Cardiac fibroblast (primary cell): ENCODE measurements at places on chromosomes 12 and 14.

- DNase-seq: no peak
Measured at GRCh38 chr14:45140661-45141187, 5.0 kb downstream of the FANCM start.

DNA sequence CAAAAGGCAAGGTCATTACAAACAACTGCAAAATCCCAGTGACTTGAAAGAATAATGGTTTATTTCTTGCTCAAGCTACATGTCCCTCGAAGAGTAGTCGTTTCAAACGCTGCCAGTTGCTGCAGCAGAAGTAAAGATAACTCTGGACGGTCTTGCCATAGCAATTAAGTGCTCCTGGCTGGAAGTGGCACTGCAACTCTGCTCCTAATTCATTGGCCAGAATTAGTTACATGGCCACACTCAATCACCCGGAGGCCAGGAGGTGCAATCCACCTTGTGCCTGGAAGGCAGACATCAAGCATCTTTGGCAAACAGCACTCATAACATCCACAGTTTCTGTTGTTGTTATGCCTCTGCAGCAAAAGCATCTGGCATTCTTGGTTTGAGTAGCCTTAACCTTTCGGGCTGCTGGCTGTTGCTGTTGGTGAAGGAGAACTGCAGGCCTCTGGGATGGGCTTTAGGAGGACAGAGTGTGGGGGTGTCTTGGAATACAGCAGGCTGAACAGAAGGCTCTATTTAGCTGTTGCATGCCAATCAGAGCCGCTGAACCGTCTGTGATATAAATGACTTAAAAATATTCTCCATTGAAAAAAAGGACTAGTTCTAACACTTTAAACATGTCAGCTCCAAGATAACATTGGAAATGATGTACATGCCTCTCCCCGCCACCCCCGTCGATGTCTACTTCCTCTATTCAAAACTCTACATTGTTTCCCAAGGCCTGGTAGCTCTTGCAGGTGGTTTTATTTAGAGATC, 123.5 kb upstream of the DYRK2 start:
- DNase-seq: no peak

- no peak for DNase-seq
Measured at GRCh38 chr14:92248696-92249095, 74.3 kb upstream of the SLC24A4 start.

DNA sequence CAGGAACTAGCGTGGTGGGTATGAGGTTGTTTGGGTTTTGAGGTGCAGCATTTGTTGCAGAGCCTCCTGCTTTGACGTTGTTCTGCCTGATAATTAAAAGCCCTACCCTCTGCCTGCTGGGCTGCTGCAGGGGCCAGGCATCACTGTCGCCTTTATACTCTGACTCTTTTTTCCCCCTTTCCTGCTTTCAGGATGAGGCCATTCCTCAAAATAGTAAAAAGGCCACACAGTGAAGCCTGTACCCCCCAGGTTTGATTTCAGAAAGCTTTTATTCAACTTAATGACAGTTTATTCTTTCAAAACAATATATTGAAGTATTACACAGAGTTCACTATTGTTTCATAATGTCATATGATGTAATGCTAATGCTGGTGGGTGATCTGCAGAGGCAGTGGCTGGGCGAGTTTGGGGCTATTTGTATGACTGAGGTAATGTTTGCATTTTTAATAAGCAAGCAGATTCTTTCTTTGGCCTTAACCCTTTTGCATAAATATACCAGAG, 9.1 kb downstream of the BORCS5 start:
- DNase-seq: no peak

DNA sequence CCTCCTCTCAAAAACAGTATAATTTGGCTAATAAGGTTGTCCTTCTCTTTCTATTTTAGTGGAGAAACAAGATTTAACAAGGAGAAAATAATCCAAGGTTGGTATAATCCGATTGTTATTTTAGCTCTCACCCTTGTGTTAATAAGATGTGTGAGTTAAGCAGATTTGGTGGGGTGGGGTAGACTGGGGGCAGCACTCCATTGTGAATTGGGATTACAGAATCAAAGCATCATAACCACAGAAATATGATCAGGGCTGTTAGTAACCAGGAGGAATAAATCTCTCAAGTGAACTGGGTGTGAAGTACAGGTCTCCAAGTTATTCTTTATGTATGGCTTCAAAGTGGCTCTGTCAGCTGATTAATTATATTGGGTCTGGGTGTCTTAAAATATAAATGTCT, 10.2 kb downstream of the TIGAR start:
- DNase-seq: no peak

DNA sequence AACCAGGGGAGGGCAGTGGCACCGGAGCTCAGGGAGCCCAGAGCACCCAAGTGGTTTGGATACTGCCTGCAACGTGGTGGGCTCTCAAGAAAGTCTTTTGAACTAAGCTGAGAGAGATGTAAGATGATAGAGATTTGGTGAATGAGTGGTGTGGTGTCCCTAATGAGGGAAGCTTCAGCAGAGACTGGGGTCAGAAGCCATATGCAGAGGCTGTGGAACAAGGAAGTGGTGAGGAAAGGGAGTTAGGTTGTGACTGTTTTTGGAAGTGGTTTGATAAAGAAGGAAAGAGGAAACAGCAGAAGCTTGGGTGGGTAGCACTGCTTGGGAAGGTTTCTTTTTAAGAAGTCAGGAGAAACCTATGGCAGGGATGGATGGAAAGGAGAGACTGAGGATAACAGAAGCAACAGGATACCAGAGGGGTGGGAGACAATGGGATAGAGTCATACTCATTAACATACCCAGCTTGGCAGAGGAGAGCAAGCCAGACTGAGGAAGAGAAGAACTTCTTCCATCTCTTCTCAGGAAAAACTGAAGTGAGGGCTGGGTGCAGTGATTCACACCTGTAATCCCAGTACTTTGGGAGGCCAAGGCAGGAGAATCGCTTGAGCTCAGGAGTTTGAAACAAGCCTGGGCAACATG, 24.1 kb downstream of the SLC4A8 start:
- DNase-seq: no peak

- DNase-seq: no peak
Measured at GRCh38 chr12:26007566-26007965, 49.1 kb downstream of the RASSF8 start.

GRCh38 chr12:129096184-129096583, 242.9 kb downstream of the GLT1D1 start:
- no peak for DNase-seq
